ENCODE measurements at places on chromosomes 12 and 14.

DNA sequence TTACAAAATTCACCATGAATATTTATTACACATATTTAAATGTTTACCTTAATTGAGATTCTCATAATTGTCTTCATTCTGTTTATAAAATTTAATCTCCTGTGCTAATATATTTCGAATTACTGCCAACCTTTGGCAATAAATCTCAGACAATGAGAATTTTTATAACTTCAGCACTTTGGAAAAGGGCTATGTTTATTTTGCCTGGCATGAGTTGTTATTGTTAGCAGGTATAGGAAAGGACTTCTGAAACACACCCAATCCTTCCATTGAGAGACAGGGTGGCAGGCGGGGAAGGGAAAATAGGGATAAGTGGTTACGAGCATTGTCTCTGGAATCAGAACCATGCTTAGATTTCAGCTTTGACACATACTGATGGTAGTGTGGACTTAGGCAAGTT is 12.1 kb upstream of the MSRB3 start:
- DNase-seq = no peak

DNA sequence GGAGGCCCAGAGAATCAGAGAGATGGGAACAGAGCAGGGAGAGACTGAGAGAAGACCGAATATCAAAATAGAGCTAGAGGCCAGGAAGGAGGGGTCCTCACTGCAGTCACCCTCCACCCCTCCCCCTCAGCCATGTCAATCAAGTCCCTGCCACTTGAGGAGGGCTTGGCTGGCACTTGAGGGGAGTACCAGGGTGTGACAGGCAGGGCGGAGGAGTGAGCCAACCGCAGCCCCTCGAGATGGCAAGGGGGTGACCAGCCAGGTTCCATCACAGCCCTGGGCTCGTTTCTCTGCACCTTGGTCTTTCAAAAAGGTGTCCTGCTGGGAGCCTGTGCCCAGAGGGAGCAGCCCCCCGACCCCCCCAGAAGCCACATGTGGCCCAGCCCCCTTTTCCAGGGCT is 4.2 kb downstream of the AQP5 start:
- DNase-seq = no peak

DNA sequence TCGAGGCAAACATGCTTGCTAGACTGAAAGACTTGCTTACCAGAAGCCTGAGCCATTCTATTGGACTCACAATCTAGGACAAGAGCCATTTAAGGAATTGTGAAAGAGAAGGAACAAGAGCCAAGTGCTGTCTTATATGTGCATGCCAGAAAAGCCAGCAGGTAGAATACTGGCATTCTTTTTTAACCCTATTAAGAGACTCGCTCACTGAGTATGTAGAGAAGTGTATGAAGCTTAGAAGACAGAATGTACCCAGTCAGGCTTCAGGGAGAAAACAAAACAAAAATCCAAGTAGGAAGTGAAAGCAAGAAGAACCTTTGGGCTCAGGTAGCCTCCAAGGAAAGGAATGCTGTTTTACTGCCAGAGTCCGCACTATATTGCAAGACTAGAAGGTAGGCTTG is 65.9 kb downstream of the DCAF5 start:
- no peak for DNase-seq

DNA sequence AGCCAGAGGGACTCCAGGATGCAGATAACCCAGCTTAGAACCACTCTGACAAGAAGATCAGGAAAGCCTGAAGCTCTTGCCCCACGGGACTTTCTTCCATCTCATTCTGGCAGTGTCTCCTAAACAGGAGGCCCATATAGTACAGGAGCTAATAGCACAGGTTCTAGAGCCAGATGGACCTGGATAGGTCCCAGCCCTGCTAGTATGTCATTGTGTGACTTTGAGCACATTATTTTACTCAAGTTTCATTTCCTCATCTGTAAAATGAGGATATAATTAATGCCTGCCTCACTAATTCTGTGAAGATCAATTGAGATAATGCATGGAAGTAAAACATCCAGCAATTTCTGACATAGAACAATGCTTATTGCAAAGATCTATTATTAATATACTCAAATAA is 66.5 kb upstream of the GZMB start:
- no peak for DNase-seq

GRCh38 chr12:99529966-99530365 is 117.6 kb upstream of the GARIN6 start:
- DNase-seq = no peak

DNA sequence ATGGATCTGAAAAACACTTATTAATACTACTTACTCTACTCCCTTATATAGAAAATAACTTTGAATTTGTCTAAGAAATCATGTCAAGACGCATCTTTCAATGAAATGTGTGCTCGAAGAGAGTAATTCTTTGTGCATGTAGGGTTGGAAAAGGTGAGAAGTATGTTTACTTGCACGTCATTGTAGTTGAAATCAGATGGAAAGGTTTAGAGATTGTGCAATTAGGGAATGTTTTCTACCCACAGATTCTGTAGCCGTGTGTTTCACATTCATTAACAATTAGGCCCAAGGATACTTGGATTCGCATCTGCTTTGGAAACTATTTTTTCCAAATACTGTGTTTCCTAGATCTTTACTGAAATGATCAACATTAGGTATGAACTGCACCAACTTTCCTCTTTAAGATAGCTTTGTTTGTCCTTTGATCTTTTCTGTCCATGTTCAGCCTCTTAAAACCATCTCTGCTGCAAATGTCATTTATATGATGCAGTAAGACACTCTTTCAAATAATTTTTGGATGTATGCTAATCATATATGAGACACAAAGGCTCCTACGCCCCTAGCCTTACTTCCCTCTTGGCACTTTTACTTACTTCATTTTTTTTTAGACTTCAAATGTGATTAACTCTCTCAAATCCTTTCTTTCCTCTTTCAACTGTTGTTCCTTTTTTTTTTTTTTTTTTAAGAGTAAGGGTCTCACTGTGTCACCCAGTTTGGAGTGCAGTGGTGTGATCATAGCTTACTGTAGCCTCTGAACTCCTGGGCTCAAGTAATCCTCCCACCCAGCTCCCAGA is 58.0 kb upstream of the PSMA6 start:
- no peak for DNase-seq

DNA sequence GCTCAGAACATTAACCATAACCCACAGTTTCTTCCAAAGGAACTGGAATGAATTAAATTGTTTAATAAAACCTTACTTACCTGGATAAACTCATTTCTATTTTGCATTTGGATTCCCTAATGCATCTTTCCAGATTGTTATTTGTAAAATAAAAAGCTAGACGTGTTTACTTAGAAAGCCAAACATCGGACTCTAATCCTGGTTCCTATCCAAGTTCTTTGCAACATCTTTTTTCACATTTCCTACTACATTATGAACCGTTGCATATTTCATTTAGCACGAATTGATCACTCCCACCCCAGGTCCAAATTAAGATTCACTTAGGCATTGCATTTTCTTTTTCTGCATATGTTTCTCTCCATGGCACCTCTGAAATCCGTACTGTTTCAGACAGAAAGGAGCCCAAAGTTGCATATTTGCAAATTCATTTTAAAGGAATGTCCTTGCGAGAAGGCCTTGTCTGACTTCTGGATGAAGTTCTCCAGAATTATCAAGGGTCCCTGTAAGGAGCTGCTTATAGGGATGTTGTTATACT is 164.4 kb upstream of the GSC start:
- DNase-seq = no peak

DNA sequence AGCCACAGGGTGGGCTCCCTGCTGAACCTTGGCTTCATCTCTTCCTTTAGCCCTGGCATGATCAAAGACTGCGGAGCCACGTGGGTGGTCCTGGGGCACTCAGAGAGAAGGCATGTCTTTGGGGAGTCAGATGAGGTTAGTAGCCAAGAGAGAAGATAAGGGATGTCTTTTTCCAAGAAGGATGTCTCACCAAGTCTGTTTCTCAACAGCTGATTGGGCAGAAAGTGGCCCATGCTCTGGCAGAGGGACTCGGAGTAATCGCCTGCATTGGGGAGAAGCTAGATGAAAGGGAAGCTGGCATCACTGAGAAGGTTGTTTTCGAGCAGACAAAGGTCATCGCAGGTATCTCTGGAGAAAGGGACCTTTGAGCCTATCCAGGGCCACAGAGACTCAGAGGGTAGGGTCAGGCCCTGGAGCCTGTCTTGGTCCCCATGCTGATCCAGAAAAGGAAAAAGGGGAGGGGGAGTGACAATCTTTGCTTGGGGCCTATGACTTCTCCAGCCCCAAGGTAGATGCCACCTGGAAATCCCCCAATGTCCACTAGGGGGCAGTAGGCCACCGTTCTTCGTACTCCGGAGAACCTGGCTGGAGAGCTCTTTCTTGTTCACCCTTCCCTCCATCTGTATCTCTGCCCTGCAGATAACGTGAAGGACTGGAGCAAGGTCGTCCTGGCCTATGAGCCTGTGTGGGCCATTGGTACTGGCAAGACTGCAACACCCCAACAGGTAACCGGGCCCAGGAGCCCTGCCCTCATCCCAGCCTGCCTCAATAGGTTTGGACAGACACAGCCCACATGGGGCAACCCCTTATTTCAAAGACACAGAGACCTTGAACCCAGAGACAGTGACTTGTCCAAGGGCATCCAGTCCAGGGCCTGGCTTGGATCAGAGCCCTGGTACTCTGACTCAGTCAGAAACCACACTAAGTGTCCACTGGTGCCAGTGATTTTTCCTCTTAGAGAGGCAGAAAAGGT is 2.0 kb downstream of the TPI1 start:
- peak; percentile 76 for DNase-seq

DNA sequence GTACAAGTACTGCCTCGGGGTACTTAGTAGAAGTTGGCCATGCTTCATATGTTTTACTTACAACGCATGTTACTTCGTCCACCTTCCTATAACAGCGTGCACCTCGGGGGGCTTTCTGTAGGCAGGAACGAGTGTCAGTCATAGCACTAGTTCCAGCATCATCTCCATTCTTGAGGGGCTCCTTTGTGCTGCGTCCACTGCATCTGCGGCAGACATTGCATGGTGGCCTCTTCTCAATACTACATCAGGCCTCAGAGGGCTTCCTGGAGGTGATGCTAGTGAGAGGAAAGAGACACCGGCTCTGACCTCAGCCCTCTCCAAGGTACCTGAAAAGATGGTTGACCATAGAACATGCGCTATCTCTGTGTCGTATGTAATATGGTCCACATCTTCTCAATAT is 121.2 kb upstream of the RTL1 start:
- DNase-seq = no peak

DNA sequence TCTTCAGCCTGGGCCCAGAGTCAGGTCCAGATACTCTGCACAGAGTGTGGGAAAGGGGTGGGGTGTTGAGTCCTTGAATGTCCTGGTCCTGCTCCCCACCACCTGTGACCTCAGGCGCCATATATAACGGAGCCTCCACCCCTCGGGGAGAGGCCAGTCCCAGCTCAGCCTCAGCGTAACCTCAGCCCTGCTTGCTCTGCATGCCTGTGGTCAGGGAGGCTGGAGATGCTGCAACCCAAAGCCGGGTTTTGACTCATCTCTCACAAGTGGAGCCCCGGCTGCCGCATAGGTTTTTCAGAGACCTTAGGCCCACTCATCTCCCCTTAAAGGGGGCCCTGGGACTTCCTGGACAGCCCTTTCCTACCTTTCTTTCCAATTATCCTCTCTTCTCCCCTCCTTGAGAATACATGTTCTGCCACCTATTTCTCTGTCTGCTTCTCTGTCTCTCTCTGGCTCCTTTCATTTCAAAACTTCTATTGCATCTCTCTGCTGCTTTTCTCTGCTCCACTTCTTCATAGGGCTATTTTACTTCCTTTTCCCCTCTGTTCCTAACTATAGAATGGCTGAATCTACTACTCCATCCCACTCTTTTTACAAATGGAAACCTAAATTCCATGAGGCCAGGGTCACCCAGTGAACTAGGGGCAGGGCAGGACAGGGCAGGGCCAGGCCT is 1.2 kb downstream of the ITGB7 start:
- peak; percentile 80 for DNase-seq

- DNase-seq = no peak
Measured at GRCh38 chr14:54730156-54730961, 163.4 kb downstream of the SAMD4A start.

DNA sequence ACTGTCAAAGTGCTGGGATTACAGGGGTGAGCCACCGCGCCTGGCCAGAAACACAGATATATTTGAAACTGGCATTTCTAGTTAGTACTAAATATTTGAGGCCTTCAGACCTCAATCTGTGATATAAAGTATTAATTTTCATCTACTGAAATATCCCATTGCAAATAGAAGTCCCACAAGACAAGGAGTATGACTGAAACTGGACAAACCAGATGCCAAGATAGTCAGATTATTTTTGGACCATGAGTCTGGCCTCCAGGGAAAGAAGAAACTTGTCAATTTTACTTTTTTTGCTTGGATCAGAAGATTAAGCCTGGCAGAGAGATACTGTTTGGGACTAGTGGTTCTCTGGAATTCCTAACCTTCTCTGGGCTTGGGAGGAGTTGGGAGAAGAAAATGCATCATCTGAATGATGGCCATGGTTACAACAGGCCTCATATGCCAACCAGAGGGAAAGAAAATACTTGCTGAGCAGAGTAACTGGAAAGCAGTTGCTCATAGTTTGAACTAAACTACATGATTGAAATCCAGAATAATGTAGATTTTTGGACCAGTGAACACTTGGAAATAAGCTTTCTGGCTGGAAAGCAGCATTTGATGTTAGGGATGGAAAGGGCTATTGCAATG is 2.9 kb upstream of the SMOC1 start:
- no peak for DNase-seq

DNA sequence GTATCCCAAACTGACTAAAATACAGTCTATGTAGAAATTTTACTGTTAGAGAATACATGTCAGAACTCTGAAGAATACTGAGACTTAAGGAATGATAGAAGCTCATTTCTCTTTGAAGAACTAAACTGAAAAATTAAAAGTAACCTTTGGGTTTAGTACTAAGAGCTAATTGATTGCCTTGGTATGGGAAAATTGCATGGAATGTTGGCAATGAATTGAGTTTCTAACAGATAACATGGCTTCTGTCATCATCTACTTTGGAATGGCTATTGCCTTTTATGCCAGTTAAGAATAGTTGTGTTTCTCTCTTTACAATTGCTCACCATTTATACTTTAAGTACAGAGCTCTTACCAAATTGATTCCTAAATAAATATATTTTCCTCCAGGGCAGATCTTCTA is 308.8 kb upstream of the SYT1 start:
- no peak for DNase-seq

DNA sequence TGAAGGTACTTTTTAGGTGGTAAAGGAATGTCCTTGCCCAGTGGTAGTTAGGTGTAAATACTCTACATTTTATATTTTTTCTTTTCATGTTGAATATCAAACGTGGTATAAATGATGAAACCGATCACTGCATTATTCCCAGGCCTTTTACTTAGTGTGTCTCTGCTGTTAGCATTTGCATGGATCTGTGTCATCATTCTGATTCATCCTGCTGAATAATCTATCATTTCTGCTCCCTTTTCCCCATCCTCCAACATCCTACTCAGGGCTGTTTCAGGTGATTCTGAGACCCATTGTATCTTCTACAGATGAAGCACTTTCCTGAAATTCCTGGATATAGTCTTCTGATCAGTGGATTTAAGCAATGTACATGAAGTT is 61.0 kb upstream of the PTHLH start:
- no peak for DNase-seq

GRCh38 chr14:35196571-35196970 is 74.2 kb downstream of the PRORP start:
- no peak for DNase-seq

GRCh38 chr14:50263321-50263720 is 31.9 kb upstream of the SOS2 start:
- DNase-seq = no peak

Data from CD8-positive, alpha-beta memory T cell (primary cell).